ENCODE measurements at places on chromosomes 7 and 10.

DNA sequence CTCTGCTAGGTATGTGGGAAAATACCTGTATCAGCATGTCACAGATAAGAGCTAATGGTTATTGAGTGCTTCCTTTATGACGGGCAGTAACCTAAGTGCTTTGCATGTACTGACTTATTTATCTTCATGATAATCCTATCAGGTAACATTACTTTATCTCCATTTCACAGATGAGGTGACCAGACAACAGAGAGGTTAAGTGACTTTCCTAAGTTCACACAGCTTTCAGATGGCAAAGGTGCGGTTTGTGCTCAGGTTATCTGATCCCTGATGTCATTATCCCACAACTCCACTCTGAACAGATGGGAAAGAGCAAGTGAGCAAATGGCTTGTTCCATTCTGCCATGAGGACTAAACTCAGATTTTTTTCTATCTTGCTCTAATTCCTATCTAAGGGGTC is 217.0 kb upstream of the PODXL start:
- DNase-seq: no peak

DNA sequence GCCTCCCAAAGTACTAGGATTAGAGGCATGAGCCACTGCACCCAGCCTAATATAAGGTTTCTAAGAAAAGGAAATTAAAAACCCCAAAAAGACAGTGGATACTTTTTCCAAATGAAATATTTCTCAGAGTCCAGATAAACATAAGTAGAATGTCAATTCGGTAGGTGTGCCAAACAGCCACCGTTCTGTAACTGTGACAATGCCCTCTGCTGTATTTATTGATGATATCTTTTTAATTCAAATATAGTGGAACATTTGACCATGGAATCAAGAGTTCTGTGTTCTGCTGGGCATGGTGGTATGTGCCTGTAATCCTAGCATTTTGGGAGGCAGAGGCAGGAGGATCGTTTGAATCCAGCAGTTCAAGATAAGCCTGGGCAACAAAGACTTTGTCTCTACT is 28.8 kb upstream of the ZRANB1 start:
- no peak for DNase-seq

DNA sequence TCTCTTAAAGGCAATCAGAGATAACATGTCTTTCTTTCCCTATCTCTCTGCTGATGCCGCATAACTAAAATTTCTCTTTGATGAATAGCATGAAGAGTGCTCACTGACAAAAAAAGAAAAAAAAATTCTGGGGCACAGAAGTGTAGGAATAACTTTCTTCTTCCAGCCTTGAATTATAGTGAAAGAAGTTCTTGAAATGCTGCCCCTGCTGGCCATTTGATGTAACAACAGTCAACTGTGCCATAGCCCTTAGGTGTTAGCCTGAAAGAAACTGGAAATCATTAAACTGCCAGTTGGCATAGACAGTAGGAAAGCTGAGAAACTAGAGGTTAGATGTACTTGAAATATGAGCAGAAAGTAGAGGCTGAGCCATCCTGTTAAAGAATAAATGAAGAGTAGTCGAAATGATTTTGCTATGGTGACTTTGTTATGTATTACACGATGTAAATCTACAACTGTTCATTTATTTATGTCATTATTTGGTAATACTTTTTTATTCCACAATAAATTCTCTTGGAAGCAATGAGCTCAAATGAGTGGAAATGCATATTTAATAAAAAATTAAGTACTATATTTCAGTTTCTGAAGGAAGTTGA is 48.3 kb upstream of the FAM171A1 start:
- peak; percentile 18 for DNase-seq

GRCh38 chr10:86856156-86856555 is 99.7 kb downstream of the BMPR1A start:
- DNase-seq: no peak

GRCh38 chr7:158734861-158735260 is 30.3 kb upstream of the NCAPG2 start:
- no peak for DNase-seq

GRCh38 chr7:137886746-137887145 is 40.0 kb upstream of the DGKI start:
- no peak for DNase-seq

GRCh38 chr7:131797841-131798240 is 241.4 kb upstream of the PODXL start:
- DNase-seq: no peak

DNA sequence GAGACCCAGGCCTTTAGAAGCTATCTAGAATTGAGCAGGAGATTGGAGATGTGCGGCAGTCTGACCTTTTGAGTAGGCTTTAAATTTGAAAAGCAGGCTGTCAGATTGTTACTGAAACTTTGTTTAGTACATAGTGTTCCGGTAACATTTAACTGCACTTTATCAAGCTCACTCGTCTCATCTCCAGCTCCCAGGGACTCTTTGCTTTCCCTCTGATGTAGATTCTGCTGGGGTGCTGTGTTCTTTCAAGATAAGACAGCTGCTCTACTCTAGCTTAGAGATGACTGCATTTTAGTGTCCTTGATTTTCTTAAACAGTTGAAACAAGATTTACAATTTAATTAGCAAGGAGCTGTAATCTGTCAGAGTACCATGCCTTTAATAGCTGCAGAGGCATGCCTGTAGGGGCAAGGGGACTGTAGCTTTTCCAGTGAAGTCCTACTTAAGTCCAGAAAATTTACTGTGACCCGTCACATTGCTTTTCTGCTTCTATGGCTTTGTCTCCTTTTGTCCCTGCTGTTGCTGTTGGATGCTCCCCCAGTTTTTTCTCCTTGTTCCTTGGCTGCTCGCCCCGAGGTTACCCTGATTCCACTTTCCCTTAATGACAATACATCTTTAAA is 56.4 kb upstream of the MTPN start:
- no peak for DNase-seq

DNA sequence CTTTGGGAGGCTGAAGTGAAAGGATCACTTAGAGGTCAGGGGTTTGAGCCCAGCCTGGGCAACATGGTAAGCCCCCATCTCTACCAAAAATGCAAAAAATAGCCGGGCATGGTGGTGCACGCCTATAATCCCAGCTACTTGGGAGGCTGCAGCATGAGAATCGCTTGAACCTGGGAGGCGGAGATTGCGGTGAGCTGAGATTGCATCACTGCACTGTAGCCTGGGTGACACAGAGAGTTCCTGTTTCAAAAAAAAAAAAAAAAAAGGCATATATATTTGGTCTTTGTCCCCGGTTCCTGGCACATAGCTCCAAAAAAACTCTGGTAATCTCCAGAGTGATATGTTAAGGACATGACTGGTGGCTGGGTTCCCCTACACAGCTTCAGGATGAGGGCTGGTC is 147.3 kb downstream of the SEC23IP start:
- DNase-seq: no peak

- no peak for DNase-seq
Observed at GRCh38 chr10:21069929-21070700, 173.0 kb upstream of the NEBL start.

- DNase-seq: no peak
Observed at GRCh38 chr7:132205509-132205908, 370.8 kb downstream of the PLXNA4 start.

DNA sequence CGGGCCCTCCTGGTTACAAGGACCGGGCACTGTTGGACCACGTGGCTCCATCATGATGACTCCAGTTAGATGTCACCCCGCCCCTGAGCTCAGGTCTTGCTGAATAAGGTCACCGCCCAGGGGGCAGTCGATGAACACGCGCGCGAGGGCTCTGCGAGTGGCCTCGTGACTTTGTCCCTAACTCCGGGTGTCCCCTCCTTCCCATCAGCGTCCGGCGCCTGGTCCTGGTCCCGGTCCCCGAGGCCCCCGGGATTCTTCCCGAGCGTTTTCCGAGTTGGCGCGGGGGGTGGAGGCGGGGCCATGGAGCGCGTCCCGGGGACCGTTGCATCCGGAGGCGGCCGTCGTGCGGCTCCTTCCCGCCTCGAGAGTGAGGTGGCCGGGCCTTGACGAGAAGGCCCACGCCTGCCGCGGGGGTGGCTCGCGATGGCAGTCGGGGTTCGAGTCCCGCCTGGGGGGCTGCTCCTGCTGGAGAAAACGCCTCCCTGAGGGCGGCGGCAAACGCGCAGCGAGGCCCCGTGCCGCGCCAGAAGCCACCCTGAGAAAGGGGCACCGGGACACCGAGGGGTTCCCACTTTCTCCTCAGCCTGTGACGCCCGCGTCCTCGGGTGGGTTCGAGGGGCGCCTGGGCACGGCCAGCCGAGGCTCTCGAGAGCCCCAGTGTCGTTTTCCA is 569 bp upstream of the NPTX2 start:
- DNase-seq: no peak

GRCh38 chr7:27131390-27131819 is 848 bp upstream of the HOXA4 start:
- DNase-seq: no peak

DNA sequence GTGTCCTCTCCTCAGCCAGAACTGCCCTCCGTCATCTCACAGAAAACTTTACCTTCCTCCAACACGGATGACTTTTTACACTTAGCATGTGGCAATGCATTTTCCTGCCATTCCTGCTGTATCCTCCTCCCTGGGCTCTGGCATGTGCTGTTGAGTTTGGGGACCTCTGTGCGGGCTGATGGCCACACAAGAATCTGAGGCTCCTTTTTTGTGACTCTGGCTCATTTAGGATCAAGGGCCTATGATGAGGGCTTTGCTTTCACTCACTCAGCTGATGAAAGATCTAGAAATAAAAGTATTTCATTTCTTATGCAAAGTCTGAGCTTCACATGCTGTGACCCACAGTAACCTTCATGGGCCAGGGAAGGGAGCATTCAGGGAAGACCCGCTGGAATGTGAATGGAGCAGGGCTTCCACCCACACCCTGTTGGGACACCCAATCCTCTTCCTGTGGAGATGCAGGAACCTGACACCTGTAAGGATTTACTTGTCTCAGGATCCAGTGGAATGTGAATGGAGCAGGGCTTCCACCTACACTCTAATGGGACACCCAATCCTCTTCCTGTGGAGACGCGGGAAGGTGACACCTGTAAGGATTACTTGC is 500.3 kb upstream of the MKI67 start:
- no peak for DNase-seq

GRCh38 chr10:95280637-95281036 is 10.2 kb downstream of the PDLIM1 start:
- no peak for DNase-seq

- no peak for DNase-seq
Observed at GRCh38 chr10:73865107-73865458, 9.3 kb downstream of the CAMK2G start.

- DNase-seq: no peak
Observed at GRCh38 chr10:12201543-12201942, 5.6 kb downstream of the CDC123 start.

DNA sequence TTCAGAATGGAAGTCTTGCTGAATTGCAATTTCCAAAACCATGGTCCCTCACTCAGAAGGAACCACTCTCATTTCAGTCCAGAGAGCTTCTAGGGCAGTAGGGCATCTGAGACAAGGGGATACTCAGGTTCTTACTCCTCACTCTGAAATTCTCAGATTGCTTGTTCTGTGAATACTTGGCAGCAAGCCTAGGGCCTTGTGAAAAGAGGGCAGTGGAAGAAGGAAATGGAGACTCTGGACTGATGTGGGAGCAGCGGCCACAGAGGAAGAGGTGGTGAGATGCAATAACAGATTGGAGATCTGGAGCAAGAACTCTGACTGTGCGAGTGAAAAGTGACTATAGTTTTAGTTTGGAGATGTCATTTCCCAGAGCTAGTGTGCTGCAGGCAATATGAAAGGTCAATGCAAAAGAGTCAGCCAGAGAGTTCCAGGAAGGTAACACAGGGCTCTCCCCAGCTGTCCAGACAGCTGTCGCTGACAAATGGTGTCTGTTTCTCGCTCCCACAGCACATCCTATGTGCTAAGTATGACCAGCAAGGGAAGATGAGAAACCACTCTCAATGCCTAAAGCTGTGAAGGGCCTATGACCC is 291.6 kb upstream of the KIAA1217 start:
- DNase-seq: no peak

DNA sequence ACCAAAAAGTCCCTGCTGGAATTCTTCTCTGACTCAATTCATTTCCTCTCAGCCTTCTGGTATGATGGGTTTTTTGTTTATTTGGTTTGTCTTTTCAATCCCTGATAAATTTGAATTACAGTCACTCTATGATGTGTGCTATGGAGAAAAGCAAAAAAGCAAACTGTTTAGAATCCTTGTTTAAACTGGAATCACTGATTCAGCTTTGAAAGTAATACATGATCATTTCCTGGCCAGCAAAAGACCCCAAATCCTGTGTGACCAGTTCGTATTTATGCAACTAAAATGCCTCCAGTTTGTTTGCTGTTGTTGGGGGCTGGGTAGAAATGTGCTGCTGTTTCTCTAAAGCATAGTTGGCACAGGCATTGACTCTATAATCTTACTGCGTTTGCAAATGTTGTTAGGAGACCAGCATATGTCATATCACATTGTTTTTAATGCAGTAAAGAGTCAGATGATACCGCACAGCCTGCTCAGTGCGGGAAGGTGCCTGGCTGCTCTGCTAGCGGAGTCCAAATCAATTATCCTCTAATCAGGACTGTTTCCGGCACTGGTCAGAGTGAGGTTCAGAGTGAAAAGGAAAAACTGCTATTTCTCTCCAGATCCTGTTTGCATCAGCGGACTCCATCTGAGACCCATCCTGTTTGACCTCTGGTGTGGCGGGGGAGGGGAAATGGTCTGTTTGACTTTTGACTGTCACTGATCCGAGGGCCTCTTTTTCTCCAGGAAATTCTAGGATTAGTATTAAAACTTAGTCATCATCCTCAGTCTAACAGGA is 40.6 kb upstream of the ADD3 start:
- DNase-seq: no peak

- DNase-seq: no peak
Observed at GRCh38 chr10:2929480-2930258, 137.7 kb upstream of the PFKP start.

GRCh38 chr10:118501171-118501570 is 94.3 kb downstream of the PRLHR start:
- peak; percentile 35 for DNase-seq

All from stromal cell of bone marrow (primary cell).